Inflammatory macrophage (primary cell): ENCODE measurements at places on chromosomes 4 and X.

- DNase-seq: peak; percentile 11
These were observed 714.5 kb downstream of the CCSER1 start for GRCh38 chr4:90841676-90842075.

- DNase-seq: no peak
These were observed 76.5 kb upstream of the CLDN34 start for GRCh38 chrX:9890681-9891091.

GRCh38 chr4:72531322-72531721, 37.7 kb downstream of the ADAMTS3 start:
- no peak for DNase-seq

GRCh38 chrX:148695255-148695654, 194.8 kb downstream of the AFF2 start:
- no peak for DNase-seq

- no peak for DNase-seq
These were observed 46.4 kb downstream of the GPAT3 start for GRCh38 chr4:83582289-83582785.

DNA sequence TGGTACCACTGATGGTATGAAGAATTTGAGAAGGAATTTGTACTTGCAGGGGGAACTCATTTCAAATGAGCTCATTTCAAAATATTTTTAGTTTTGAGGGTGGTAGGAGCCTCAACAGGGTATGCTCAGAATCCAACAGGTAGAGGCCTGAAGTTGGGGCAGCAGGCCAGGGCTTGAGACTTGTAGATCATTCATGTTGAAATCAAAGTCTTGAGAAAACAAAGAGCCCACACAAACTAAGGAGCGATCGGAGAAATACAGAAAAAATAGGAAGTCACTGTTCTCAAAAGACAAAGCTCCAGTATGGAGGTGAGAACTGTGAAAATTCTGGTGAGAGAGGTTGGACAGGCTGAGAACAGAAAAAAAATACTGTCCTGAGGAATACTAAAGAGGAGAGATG, 979 bp upstream of the SLC9A6 start:
- peak; percentile 20 for DNase-seq

DNA sequence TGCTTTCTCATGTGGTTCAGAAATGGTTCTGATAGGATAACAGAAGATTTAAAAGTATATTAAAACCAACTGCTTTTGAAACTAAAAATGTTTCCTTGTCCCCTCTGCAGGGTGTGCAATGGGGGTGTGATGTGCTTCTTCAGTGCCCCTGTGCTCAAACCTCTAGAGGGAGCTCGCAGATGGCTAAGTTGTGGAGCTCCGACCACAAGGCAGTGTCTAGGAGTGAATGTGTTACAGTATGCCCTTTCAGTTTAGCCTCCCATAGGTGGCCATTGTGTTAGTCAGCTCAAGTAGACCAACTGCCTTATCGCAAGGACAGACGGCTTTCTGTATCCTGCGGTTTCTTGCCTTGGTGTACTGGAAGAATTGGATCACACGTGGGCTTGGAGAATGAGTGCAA, 130.5 kb downstream of the TENT5D start:
- no peak for DNase-seq

DNA sequence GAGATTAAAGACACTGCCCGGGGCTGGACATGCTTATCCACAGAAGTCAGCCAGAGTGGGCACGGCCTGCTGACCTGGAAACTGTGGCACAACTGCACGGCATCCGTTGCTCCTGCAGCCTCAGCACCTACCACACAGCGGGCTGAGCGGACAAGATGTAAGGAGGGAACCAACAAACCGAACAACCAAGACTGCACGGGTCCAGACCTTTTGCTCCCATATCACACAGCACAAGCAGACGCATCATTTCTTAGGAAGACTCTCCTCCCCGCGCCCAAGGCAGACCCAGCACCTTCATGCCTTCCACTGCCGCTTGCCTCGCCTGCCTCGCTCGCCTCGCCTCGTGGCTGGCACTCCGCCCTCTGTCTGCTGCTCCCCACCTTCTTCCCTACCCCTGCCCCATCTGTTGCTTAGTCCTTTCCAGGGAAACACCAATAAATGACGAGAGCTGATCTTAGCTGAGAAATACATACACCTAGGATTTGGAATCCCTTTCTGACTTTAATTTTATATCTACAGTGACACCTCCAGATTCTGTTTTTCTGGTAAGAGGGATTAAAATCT, 79.0 kb downstream of the AFAP1 start:
- DNase-seq: no peak

DNA sequence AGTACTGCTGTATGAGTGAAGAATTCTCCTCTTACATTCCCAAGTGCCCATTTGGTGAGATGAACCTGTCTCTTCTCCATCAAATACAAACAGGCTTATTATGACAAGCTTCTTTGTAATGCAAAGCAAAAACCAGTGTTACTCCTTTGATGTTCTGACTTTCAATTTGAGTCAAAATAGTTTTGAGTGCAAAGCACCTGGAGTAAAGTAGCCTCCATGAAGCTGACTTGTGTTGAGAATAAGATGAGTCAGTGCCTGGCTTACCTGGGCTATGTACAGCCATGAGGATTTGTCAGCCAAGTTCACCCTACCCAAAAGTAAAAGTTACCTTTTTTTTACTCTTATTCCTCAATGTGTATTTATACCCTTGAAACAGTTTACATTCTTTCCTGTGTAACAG, 132.5 kb upstream of the FMR1 start:
- no peak for DNase-seq

DNA sequence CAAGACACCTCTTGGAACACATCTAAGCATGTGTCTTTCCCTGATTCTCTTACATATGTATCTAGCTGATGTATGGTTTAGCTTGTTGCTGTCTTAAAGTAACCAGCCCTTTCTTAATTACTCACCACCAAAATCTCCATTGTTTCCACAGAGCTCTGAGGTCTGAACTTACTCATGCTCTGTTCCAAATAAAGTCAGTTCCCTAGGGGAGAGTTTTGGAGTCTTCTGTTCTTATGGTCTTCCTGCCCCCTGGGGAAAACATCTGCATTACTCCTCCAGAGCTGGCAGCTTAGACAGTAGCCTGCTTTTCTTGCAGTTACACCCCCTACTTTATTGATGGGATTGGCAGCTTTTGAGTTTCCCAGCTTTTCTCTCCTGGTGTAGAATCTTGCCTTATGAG, 125.8 kb downstream of the EDA start:
- no peak for DNase-seq

DNA sequence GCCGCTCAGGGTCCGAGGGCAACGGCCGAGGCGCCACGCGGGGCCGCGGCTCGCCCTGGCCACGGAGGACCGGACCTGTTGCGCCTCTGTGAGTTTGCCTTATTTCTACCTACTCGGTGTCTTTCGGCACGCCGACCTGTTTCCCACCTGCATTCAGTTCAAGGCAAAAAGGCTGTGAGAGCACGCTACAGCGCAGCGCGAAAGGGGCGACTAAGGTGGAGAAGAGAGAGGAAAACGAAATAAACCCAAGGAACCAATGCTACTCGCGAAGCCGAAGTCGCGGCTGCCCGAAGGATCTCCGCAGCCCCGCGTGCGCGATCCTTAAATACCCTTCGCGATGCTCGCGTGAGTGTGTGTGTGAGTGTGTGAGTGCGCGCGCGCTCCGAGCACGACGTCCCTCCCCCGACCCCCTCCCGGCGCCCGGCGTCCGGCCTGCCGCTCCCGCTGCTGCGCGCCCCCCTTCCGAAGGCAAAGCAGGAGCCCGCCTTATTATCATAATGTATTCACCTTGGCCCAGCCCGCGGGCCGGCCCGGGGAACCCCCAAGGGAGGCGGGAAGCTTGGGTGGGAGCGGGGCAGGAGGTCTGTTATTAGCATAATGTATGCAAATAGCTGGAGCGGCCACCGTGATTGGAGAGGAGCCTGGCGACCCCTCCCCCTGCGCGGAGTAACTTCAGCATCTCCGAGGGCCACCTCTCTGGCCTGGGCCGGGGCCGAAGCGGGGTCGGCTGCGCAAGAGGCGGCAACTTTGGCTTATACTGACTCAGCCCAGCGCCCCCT, at the start of gene COL25A1:
TSS of gene COL25A1 (minus strand) at position 298 of the 779 bp plus-strand sequence.
- no peak for DNase-seq

DNA sequence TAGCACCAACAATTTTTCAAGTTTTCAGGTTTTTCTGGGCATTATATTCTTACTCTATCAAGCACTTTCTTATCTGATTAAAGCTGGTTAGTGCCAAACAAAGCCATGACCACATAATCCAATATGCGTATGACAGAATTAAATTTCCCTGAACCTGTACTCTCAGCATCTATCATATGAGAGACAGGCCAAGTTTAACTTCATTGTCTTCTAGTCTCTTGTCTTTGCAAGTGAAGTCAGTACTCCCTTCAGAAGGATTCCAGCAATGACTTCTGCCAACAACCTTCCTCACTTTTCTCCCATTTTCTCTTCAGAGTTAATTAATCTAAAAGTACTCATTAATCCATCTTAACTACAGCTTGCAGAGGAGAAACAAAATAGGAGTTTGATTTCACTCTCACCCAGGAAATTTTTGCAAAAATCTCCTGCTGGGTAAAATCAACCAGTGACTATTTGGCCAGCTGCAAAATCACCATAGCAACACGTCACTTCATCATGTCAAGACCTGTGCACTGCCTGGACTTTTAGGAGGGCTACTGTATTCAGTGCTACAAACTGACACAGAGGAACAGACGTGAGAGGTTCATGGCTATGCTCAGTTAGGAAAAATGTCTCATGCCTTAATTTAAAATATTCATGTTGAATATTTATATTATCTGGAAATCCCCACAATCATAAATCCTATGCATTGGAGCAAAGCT, 208.4 kb downstream of the ANTXR2 start:
- no peak for DNase-seq

DNA sequence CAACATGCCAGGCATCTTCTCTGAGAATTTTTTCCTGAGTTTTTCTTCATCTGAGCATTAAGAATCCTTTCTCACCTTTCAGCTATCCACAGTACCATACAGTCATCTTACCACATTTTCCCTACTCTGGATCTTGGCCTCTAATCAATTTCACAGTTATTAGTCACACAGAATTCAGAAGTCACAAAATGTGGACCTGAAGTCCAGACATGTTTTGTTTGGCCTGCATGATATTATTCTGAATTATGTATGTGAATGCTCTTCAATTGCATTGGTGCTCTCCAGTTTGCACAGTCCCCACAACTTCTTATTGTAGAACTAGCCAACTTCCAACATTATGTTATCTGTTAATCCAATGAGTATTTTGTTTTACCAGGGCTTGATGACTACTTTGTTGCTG, 102.3 kb upstream of the GRIA3 start:
- no peak for DNase-seq

GRCh38 chr4:98557194-98557892, 101.1 kb downstream of the TSPAN5 start:
- no peak for DNase-seq

- DNase-seq: no peak
These were observed 7.8 kb downstream of the CLIC2 start for GRCh38 chrX:155326610-155327009.

GRCh38 chr4:183345261-183345660, 23.0 kb upstream of the CLDN24 start:
- no peak for DNase-seq

- no peak for DNase-seq
These were observed 180.7 kb downstream of the CRLF2 start for GRCh38 chrX:1031521-1032430.

DNA sequence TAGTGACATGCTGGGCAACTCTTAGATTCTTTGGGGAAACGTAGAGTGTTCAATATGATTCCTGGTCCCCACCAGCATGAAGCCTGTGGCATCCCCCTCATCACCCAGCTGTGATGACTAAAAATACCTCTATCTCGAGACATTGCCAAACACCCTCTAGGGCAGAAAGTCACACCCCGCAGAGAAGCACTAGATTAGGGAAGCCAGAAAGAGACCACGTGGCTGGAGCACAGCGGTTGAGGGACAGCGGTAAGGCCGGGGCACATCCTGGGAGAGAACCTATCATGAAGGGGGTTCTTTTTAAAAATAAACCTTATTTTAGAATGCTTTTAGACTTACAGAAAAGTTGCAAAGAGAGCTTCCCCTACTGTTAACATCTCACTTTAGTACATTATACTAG, 11.0 kb downstream of the FAT1 start:
- DNase-seq: no peak

DNA sequence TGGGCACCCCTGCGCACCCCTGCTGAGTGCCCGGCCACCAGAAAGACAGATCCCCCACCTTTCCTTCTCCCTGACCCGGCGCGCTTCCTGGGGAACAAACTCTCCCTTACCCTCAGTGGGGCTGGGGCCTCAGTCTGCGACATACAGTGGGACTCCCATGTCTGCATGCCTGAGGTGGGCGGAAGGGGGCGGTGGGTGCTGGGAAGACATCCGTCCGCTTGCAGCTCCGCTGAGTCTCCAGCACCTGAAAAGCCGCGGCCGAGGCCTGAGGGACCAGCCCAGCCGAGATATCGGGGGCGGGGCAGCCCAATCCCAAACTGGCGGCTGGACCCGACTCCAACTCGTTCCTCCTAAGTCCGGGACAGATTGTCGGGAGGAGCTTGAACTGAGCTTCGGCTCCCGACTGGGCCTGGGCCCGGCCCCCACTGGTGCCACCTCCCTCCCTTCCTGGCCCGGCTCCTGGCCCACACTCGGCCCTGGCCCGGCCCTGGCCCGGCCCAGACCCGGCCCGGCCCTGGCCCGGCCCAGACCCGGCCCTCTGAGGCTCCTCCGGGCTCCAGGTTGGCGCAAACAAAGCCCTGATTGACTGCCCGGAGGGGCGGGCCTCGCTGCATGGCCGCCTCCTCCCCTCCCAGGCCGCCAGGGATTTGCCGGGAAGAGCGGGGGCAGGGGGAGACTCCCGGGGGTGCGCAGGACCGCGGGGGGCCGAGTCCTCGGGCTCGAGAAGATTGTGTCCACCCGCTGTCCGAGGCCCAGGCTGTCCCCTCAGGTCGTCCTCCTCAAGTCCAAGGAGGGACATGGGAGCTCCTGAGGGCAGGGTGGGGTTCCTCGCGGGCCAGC, 877 bp upstream of the SLC16A2 start:
- DNase-seq: no peak
